ENCODE measurements at places on chromosomes 7 and 10.

DNA sequence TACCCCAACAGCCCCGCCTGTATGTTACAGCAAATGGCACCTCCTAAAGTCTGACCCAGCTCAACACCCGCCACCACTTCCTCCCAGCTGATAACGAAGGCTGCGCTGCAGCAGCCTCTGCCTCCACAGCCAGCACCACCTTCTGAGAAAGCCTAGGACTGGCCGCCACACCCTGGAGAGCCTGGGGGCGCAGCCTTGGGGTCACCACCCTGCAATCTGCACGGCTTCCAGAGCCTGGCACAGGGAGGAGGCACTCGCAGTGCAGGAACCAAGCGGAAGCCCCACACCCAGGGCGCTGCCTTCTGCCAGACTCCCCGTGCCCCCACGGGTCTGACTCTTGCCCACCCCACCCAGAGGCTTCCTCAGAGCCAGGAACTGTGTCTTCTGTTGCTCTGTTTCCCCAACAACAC, 112.5 kb downstream of the MAD1L1 start:
- no peak for DNase-seq

- DNase-seq = no peak
These were observed 61.5 kb downstream of the VIPR2 start for GRCh38 chr7:159083001-159083697.

GRCh38 chr10:34037499-34037898, 703.0 kb upstream of the NRP1 start:
- DNase-seq = no peak

GRCh38 chr7:2939193-2939885, 95.2 kb upstream of the GNA12 start:
- no peak for DNase-seq

DNA sequence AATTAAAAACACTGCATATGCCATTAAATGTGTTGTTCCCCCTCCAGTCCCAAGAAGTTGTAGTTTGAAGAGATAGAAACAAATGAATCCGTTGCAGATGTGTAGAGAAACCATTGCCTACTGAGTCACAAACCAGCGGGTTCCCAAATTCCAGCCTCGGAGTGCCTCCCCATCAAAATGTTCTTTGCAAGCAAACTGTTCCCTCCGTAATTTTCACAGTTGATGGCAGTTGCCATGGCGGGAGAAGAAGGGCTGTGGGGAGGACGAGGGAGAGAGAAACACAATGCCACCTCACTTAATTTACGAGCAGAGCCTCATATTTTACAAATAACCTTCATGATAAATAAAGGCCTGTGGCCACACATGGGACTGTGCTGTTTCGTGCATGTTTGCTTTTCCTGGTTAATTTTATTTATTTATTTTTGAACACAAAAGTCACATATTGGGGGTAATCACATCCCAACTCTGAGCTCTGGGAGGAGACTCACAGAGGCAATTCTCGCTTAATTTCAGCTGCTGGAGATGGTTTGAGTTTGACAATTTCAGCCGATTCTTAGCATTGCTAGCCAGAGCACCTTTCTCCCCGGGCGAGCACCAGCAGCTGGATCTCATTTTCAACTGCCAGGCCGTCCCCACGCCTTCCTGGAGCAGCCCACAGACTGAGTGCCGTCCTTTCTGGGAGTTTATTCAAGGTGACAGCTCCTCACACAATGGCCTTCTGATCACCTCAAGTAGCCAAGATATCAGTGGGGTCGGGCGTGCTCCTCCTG, 1084.2 kb downstream of the KCNMA1 start:
- no peak for DNase-seq

DNA sequence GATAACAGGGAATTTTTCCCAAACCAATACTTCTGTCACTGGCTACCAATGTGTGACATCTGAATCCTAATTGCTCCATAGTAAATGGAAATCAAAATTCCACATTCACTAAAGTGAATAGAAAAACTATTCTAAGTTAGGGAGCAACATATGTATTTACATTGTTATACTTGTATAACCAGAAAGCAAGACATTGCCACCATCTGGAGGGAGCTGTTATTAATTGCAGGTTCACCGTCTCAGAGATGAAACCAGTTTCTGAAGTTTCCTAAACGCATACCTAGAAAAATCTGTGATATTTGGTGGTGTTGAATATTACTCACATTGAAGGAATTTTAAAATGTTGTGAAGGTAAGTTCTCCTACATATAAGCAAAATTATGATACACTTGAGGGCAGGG, 390.1 kb downstream of the NXPH1 start:
- DNase-seq = no peak

DNA sequence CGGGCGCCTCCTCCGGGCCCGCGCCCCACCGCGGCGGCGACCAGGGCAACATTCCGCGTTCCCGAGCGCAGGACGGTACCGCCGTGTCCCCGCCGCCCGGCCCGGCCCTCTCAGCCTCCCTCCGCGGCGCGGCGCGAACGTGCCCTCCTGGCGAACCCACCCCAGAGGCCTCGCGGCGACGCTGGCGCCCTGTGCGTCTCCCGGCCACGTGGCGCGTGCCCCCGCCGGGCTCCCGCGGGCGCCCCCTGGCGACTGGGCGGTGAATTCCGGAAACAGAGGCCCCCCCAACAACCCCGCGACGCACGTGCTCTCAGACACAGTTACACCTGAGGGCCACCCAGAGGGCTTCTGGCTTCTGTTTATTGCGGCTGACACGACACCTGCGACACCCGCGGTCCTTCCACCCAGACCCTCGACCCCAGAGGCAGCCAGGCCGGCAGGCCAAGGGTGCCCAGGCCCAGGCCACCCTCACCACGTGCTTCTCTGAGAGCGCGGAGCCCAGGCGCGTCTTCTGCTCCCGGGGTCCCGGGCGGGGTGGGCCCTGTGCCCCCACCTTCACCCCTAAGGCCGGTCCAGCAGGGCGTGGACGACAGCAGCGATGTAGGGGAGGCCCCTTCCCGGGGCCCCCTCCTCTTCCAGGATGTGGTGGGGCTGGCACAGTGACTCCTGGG, at the start of gene SAP25:
Gene SAP25, minus strand, starts transcription at position 210 of the 671 bp plus-strand sequence. Its CDS starts 158 bp downstream, at position 52.
- no peak for DNase-seq

GRCh38 chr10:16905320-16905719, 88.1 kb upstream of the RSU1 start:
- no peak for DNase-seq

GRCh38 chr10:24698270-24698669, 25.4 kb downstream of the ARHGAP21 start:
- DNase-seq = no peak
